ENCODE measurements at places on chromosomes 2 and 18.

DNA sequence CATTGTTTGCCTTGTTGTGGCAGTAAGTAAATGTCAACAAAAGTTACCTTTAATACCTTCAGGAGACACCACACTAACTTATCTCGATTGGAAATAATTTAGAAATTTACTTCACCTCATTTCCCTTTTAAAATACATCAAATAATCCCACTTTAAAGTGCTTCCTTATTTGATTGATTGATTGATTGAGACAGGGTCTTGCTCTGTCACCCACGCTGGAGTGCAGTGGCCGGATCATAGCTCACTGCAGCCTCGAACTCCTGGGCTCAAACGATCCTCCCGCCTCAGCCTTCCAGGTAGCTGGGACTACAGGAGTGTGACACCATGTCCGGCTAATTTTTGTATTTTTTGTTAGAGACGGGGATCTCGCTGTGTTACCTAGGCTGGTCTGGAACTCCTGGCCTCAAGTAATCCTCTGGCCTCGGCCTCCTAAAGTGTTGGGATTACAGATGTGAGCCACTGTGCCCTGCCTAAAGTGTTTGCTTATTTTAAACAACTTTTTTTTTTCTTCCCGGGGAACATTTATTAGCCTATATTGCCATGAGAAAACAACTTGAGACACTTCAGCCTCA lies 12.0 kb upstream of the PAX3 start:
- DNase-seq, result no peak

- no peak for DNase-seq
These were observed 170.6 kb downstream of the FIGN start for GRCh38 chr2:163565192-163565591.

DNA sequence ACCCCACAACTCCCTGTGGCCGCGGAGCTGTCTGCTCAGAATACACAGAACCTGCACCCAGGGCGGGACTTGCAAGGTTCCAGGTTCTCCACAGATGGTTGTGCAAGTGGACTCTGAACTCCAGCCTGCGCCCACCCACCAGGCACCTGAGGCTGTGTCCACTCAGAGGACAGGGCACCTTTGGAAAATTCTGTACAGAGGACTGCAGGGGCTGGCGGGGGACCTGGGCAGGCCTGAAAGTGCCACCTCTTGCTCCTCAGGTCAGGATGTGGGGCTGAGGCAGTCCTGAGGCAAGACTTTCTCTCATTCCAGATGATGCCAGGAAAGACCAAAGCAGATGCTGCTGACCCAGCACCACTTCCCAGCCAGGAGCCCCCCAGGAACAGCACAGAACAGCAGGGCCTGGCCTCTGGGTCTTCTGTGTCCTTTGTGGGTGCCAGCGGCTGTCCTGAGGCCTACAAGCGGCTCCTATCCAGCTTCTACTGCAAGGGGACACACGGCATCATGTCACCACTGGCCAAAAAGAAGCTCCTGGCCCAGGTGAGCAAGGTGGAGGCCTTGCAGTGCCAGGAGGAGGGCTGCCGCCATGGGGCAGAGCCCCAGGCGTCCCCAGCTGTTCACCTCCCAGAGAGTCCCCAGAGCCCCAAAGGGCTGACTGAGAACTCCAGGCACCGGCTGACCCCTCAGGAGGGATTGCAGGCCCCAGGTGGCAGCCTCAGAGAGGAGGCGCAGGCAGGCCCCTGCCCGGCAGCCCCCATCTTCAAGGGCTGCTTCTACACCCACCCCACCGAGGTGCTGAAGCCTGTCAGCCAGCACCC lies 14.4 kb downstream of the ARID5A start:
- DNase-seq, result no peak

- no peak for DNase-seq
These were observed 5.4 kb upstream of the NCKAP5 start for GRCh38 chr2:133573491-133574162.

GRCh38 chr2:40886655-40887054 lies 434.8 kb upstream of the SLC8A1 start:
- DNase-seq, result no peak

DNA sequence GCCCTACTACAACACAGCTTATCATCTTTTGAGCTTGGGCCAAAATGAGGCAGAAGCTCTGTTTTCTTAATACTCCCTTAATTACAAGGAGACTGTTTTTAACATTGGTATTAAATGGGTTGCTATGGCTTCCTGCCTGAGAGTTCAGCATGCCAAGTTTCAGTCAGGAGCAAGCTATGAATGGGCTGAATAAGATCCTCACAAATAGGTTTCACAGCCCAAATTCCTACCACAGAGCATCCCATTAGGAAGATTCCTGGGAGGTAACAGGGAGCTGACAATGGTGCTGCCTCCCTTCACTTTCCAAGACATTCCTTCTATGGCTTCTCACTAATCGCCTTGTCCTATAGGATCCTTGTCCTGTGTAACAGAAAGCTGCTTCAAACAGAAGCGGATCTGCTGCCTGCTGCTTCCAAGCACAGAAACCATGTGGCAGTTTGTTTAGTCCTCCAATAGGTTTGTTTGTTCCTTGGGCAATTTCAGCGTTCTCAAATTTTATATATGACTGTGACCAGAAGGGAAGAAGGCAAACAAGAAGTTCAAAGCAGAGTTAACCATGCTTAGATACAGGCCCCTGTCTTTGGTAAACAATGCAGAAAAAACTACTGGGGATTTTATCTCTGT lies 70.9 kb downstream of the NCKAP5 start:
- DNase-seq, result no peak

- DNase-seq, result no peak
These were observed 158.8 kb downstream of the TMEFF2 start for GRCh38 chr2:192035731-192036442.

GRCh38 chr2:172394002-172394401 lies 33.4 kb upstream of the ITGA6 start:
- DNase-seq, result no peak

- DNase-seq, result no peak
These were observed 11.7 kb upstream of the EDAR start for GRCh38 chr2:109000738-109001137.

DNA sequence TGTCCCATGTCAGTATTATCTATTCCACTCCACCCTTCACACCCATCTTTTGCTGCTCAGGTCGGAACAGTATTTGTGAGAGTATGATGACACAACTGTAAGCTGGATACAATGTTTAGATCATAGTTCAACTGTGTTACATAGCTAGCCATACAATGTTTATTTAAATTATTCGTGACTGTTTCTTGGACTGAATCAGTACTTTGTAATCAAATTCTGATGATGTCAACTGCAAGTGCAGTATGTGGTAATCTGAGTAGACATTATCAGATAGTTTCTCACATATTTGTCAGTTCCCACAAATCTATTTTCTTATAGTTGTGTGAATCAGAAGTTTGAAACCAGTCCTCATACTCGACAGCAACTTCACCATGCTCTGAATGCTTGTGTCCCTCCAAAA lies 177.6 kb downstream of the ZNF407 start:
- no peak for DNase-seq

- DNase-seq, result no peak
These were observed 319.5 kb upstream of the HNMT start for GRCh38 chr2:137644731-137645130.

- no peak for DNase-seq
These were observed 3.9 kb downstream of the NEB start for GRCh38 chr2:151730262-151730975.
